ENCODE measurements at places on chromosomes 12 and 14.

DNA sequence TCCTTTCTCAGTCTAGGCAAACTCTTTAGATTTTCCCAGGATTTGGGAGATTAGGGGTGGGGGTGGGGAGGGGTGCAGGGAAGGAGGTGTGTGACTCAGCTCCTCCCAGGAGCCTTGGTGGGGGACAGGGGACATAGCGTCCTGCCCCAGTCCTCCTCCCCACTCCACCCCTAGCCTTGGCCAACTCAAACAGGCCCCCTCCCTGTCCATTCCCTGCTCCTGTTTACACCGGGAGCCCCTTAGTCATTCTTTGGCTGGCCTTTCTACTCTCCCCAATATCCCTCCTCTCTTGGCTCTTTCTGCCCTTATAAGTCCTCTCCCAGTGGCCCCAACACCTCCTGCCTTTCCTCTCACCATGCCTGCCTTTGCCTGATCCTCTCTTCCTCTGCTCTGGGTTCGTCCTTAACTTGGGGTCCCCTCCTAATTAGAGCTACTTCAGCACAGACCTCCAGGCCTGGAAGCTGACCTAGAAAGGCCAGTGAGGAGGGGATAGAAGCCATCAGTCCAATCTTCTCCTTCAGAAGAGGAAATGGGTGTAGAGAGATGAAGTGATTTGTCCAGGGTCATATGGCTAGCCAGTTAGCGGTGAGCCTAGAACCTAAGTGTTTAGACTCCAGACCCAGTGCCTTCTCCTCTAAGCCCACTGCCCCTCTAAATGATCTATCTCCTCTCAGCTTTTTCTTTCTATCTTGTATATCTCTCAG is 2.3 kb upstream of the ITGA5 start:
- DNase-seq = no peak

- DNase-seq = no peak
Observed at GRCh38 chr14:76759589-76759988, 1.7 kb upstream of the VASH1 start.

DNA sequence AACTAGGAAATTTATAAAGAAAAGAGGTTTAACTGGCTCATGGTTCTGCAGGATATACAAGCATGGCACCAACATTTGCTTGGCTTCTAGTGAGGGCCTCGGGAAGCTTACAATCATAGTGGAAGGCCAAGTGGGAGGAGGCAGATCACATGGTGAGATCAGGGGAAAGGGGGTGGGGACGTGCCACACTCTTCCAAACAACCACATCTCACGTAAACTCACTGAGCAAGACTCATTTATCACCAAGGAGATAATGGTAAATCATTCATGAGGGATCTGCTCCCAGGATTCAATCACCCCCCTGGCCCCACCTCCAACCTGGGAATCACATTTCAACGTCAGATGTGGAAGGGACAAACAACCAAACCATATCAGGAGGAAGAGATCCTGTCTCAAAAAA is 35.8 kb downstream of the NUMB start:
- no peak for DNase-seq

DNA sequence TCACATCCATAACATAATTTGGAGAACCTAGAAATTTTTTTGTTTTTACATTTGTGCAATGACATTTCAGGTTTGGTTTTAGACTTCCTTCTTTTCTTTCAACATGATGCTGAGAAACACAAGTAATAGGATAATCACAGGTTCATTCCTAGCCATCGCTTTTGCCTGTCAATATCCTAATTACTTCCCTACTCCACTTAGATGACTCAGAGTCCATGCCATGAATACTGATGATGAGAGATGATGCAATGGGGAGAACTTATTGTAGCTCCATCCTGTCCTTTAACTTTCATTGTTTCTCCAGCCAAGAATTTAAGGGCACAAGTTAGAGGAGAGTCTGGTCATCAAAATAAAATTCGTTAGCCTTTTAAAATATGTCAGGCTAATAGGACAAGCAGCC is 101.3 kb downstream of the PTPRO start:
- DNase-seq = peak; percentile 4

- DNase-seq = no peak
Observed at GRCh38 chr14:92943855-92944570, 21.1 kb downstream of the CHGA start.

- DNase-seq = no peak
Observed at GRCh38 chr12:45284096-45284901, 68.4 kb downstream of the ANO6 start.

- no peak for DNase-seq
Observed at GRCh38 chr12:44143175-44143574, 307.3 kb downstream of the TMEM117 start.

DNA sequence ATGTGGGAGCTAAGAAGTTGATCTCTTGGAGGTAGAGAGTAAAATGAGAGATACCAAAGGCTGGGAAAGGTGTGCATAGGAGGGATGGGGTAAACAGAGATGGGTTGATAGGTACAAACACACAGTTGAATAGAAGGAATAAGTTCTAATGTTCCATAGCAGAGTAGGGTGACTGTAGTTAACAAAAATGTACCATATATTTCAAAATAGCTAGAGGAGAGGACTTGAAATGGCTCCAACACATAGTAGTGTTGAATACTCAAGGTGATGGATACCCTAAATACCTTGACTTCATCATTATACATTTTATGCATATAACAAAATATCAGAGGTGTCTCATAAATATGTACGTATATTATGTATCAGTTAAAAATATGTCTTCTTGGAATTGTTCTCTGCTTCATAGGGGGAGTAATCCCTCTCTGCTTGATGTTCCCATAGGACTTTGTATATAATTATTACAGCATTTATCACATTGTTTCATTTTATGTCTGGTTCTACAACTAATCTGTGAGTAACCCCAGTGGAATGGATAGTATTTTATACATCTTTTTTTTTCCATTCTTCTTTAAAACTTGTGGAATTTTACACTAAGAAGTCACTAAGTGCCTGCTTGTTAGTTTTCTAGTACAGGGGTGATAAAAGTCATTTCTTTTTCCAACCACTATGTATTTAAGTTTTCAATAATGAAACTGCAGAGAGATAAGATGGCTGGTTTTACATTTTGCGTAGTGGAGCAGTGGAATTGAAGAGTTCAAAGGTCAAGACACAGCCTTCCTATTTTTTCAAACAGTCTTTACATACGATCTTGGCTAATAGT is 1940.0 kb upstream of the SEL1L start:
- peak; percentile 86 for DNase-seq

DNA sequence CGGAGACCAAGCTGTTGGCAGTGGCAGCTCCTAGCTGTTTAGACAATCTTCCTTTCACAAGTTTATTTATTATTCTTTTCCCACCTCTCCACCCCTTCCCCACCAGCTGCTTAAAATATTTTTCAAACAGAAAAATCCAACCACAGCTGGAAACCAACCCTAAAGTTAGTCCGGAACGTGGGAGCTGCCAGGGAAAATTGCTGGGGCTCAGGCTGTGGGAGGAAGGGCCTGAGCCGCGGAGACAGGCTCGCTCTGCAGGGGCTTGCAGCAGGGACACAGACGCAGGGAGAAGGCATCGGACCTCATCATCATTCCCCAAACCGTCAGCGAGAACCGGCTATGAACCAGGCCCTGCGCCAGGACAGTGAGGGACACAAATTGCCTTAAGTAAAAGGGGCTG is 16.1 kb upstream of the TMEM106C start:
- no peak for DNase-seq

- DNase-seq = no peak
Observed at GRCh38 chr14:63504648-63505047, 38.5 kb downstream of the PPP2R5E start.

GRCh38 chr12:111006621-111007020 is 86.2 kb upstream of the MYL2 start:
- no peak for DNase-seq

DNA sequence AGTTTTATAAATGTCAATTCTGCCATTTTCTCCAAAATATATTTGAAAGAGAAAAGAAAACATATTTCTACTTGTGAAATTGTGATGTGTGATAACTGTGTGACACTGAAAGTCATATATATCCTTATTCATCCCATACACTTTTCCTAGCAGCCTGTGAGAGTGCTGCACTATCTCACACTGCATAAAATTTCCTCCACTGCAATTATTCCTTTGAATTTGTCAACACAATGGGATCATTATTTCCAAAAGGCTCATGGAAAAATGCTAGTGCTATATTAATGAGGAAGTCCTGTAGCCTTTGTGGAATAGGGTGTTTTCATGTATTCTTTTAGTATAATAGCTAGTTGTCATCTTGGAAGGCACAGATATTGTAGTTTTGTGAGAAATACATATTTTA is 504.1 kb downstream of the RPL10L start:
- DNase-seq = no peak

GRCh38 chr14:77023001-77023996 is 5.2 kb downstream of the IRF2BPL start:
- no peak for DNase-seq

GRCh38 chr14:24130380-24130716 is at the start of gene FITM1:
FITM1 (plus strand) TSS chr14:24130659; CDS start chr14:24131564, 905 bp downstream.
- no peak for DNase-seq

GRCh38 chr12:10747730-10748129 is 24.6 kb upstream of the YBX3 start:
- DNase-seq = no peak

GRCh38 chr12:109949089-109949488 is 47.1 kb downstream of the GIT2 start:
- DNase-seq = peak; percentile 45

DNA sequence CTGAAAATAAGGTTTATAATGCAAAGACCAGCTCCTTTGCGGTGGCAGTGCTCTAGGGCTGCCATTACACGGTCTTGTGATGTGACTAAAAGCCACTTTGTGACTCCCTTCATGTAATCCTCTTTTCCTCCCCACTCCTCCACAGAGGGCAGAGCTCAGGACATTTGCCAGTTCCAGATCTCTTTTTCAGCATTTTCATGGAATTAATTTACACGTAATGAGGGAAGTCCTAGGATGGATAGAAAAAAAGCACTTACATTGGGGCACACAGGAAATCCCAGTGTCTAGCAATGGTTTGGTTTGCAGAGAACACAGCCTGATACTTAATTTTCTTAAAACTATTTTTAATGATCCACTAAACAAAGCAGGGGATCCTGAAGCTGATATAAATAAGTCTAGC is 17.5 kb upstream of the ATF1 start:
- no peak for DNase-seq

- DNase-seq = no peak
Observed at GRCh38 chr12:112096667-112097066, 11.9 kb downstream of the NAA25 start.

GRCh38 chr14:105817971-105818711 is 291.8 kb downstream of the TMEM121 start:
- DNase-seq = no peak

- peak; percentile 84 for DNase-seq
Observed at GRCh38 chr12:105418229-105418628, 87.7 kb downstream of the C12orf75 start.

DNA sequence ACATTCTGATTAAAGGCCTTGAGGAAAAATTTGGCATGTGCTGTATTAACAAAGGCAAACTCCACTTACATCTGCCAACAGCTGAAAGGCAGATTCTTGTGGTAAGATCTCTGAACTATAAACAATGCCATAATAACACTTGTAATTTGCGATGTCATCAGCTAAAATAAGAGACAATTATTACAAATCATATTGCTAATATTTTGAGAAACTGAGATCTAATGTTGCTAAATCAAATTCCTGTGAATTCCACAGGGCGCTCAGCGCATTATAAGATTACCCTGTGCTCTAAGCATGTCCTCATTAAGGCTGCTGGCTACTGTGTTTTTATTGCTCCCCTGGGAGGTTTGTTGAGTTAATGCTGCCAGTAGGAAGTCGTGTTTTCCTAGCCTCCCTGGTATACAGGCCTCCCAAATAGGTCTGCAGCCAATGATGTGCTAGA is 244.8 kb downstream of the DACT1 start:
- DNase-seq = peak; percentile 93

- DNase-seq = no peak
Observed at GRCh38 chr12:67484791-67485480, 163.6 kb upstream of the DYRK2 start.

DNA sequence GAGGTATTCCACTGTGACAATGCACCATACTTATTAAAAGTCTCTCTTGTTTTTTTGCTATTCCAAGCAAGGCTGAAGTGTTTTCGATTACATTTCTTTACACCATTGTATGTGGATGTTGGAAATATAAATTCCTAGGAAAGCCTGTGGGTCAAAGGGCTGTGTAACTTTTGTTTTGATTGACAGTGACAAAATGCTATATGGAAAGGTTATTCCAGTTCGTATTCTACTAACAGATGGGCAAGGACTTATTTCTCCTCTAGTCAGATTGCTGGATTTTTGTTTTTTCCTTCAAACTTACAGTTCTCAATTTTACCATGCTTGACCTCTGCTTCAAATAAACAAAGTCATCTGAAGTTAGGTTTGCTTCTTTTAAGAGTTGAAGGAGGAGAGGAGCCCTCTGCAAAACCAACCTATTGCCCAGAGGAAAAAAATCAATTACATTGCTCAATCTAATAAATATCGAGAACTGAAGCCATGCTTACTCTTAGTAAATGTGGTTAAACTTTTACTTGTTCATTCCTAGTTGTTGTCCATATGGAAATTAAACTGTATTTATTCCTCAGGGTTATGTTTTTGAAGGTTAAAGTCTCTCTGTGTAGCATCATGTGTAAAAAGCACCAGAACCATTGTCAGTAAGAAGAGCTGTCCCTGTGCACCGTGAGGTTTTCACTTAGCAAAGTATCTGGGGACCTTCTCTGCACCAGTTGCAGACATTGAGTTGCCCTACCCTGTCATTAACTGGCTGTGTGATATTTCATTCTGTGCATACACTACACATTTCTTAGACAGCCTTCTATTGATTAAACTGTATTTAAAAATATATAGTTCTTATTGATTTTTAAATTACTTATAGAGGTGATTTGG is 26.9 kb downstream of the GLT1D1 start:
- DNase-seq = no peak

DNA sequence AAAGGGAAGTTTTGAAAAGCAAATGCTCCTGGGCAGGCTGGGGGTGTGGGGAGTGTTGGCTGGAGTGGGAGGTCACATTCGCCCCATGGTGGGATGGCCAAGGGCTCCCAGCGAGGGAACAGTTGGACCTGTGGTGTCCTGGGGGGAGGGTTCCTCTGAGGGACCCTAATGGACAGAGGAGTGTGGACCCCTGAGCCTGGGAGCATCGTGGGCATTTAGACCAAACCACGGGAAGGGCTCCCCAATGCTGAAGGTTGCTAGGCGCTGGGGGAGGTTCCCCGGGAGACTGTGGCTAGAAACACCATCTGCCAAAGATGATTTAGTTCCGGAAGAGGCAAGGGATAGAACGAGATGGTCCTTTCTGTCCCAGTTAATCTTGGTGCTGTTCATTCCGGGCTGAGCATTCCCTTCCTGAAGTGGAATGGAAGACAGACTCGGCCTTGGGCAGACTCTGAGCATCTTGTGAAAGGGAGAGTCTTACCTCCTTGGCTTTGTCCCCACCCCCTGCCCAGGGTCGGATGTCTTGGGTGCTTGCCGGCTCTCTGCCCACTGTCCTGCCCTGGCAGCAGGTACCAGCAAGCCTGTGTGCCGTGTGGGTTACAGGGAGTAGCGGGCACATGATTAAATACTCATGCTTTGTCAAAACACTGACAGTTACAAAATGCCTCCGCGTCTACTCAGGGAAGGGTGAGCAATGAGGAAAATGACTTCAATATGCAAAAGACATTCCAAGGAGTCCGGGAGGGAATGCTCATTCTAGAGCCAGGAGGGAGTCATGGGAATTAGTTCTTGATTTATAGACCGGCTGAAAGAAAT is 215.9 kb downstream of the CACNA1C start:
- peak; percentile 81 for DNase-seq
